Stimulated activated CD8-positive, alpha-beta memory T cell treated with anti-CD3 and anti-CD28 coated beads, Interleukin-4, amount 100 ng/mL, for 1 hour (primary cell): ENCODE measurements at places on chromosomes 16 and 17.

DNA sequence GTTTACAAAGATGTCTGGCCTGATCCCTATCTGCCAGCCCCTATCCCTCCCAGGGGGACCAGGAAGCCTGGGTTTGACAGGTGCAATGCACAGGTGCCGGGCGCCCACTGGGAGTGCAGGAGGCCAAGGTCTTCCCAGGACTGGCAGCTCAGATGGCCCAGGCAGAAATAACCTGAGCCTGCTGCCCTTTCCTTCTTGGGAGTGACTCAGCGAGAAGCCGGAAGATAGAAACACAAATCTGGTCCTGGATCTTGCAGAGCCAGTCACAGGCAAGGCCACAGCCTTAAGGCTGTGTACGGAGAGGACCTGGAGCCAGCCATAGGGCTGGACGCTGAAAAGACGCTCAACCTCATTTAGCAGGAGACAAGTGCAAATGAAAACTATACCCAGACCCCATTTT is 27.7 kb downstream of the GPR142 start:
- no peak for DNase-seq

DNA sequence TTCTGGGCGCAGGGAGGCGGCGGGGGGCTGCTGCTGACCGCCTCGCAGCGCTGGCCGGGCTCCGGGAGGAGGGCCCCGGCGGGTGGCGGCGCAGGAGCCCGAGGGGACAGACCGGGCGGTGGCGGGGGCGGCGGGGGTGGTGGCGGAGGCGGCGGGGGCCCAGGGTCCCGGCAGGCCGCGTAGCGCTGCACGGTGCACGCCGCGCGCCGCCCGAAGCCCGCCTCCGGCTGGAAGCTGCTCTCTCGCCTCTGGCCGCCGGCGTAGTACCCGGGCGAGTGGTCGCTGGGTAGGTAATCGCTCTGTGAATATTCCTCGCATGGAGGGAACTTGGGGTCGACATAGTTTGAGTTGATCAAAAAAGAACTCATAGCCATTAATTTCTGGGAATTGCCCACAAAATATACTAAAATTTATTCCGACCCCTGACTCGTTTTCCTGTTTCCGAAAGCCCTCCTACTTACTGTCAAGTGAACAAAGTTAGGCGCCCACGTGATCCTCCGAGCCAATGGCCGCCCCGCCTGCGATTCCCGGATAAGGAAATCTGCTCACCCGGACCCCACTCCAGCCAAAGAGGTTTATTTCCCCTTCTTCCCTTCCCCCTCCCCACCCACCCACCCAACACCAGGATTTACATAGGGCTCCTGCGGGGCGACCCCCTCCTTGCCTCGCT is at the start of gene HOXB4:
HOXB4 (minus strand) TSS at position 405 of the 670 bp plus-strand sequence; CDS start at position 374, 31 bp downstream.
- DNase-seq, result no peak

DNA sequence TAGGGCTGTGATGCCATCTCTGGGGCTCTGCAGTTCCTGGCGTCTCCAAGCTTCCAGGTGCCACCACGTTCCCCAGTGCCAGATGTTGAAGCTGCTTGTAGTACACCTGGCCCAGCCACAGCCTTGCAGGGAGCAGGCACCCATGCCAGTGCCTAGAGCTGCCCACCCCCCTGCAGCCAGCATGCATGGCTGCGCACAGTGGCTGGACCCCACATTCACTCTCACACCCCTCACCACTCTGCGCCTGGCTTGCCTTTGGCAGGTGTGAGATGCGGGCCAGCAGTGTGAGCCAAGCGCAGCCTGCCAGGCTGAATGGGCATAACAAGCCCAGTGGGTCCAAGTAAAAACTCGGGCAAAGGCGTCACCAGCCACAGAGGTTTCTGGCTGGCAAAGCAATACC is 75.4 kb upstream of the CHMP6 start:
- DNase-seq, result no peak

DNA sequence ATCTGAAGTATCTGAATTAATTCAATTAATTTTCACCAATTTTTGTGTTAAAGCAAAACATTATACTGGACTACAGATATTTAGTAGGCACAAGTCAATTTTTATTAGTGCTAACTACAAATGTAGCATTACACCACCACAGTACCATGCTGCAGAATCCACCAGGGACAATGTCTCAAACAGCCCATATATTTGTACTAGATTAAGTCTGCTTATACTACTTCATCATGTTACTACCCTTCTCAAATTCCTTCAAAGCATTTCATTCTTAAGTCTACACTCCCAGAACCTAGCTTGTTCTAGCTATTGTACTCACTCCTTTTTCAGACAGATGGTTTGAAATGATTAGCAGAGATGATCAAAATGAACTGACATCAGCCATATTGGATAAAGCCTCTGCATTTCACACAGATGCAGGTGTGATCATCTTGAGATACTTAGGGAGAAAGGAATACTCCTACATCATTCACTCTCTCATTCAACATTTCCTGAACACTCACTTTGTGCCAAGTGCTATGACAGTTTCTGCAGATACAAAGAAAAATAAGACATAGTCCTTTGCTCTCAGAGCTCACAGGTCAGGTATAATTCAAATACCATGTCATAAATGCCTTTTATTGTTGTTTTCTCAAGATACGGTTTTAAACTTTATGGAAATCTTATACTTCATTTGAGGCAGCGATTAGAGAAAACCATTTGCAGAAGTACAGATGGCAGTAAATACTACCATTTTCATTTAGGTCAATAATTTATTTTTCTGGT is 47.7 kb downstream of the SMURF2 start:
- DNase-seq, result no peak

- no peak for DNase-seq
Observed at GRCh38 chr17:1713160-1713877, 3.1 kb upstream of the TLCD2 start.

- DNase-seq, result no peak
Observed at GRCh38 chr17:67555855-67556254, 161.9 kb upstream of the NOL11 start.
